Activated CD4-positive, alpha-beta T cell treated with anti-CD3 and anti-CD28 coated beads for 36 hours (primary cell): ENCODE measurements at places on chromosomes 12 and 14. TPM values are rescaled to one million over a fixed set of nuclear protein-coding genes. Genes with fewer than 3 reads are reported as not detected.
A peak's percentile ranks its signal among the peaks of the same experiment; 100 is the strongest.

Gene AMIGO2
- 15.1 TPM for total RNA-seq

Gene PKP2
- 0.30 TPM for total RNA-seq

Gene JAG2
- total RNA-seq: 3.6 TPM

Gene C3AR1
- 0.33 TPM for total RNA-seq

Gene BATF
- total RNA-seq: 165 TPM

DNA sequence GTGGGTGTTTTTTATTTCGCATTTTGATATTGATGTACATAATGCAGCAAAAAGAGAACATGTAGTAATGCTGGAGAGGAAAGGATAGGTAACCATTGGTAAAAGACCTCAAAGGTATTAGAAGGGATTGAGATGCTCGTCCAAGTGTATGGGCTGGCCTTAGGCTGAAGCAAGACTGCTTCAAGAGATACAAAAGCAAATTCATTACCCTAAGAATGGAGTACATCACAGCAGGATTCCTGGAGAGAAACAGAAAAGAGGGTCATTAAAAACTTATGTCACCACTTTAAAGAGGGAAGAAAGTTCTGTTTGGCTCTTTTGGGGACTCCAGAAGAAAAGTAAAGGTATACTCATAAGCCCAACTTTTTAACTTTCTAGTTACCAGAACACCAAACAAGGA is 420.5 kb downstream of the ZFP36L1 start:
- no peak overlapping the region for H3K27ac ChIP-seq
- H3K4me1 ChIP-seq: peaks cover 62% of the 10 kb centered on the region
- no peaks in the 10 kb centered on the region for H3K27me3 ChIP-seq
- DNase-seq: no peak

DNA sequence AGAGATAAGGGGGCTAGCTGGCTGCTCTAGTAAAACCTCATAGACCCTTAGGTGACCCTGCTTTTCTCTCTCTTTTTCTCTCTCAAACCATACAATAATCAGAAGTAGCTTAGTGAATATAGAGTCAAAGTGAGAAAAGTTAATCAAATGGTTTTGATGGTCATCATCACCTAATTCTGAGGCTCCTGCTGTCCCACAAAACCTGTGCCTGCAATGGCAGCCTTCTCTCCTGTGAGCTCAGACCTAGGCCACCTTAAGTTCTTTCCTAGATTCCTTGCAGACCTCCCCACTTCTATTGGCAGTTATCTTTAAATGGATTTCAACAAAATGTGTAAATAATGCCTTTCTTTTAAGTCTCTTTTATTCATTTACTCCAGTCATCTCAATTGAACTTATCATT is 1.5 kb upstream of the RPAP3 start:
- peak overlapping the region; percentile 76 for H3K27ac ChIP-seq
- peaks cover 14% of the 10 kb centered on the region for H3K36me3 ChIP-seq
- H3K4me1 ChIP-seq: peaks cover 43% of the 10 kb centered on the region

- H3K36me3 ChIP-seq: peaks cover 4% of the 10 kb centered on the region
- H3K27ac ChIP-seq: peak overlapping the region; percentile 93
- peak; percentile 10 for DNase-seq
- no peaks in the 10 kb centered on the region for H3K27me3 ChIP-seq
- H3K4me1 ChIP-seq: peaks cover 31% of the 10 kb centered on the region
- peak overlapping the region; percentile 81 for H3K4me3 ChIP-seq
Observed at GRCh38 chr12:53501615-53502181, 615 bp downstream of the TARBP2 start.

- H3K27me3 ChIP-seq: peaks cover 6% of the 10 kb centered on the region
- DNase-seq: no peak
- H3K4me1 ChIP-seq: no peaks in the 10 kb centered on the region
- no peak overlapping the region for H3K4me3 ChIP-seq
- H3K36me3 ChIP-seq: no peaks in the 10 kb centered on the region
Observed at GRCh38 chr12:63922474-63922873, 78.0 kb downstream of the SRGAP1 start.

GRCh38 chr12:132266370-132266769 is 63.0 kb downstream of the GALNT9 start:
- H3K36me3 ChIP-seq: no peaks in the 10 kb centered on the region
- H3K27ac ChIP-seq: no peak overlapping the region
- H3K27me3 ChIP-seq: no peaks in the 10 kb centered on the region
- no peak overlapping the region for H3K4me3 ChIP-seq
- no peaks in the 10 kb centered on the region for H3K4me1 ChIP-seq
- no peak for DNase-seq

DNA sequence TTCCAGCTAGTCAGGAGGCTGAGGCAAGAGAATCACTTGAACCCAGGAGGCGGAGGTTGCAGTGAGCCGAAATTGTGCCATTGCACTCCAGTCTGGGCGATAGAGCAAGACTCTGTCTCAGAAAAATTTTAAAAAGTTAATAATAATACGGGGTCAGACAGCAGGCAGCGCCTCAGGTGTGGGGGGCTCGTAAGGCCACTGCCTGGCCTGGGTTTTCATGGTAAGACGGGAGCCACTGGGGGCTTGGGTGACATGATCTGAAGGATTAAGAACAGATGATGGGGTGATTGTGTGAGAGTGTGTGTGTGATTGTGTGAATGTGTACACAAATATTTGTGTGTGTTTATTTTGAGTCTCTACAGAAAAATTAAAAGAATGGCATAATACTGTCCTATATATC is 23.6 kb downstream of the BCL7A start:
- no peaks in the 10 kb centered on the region for H3K27me3 ChIP-seq
- H3K4me1 ChIP-seq: no peaks in the 10 kb centered on the region
- no peaks in the 10 kb centered on the region for H3K36me3 ChIP-seq
- H3K4me3 ChIP-seq: no peak overlapping the region
- no peak for DNase-seq

- H3K27ac ChIP-seq: no peak overlapping the region
- no peaks in the 10 kb centered on the region for H3K36me3 ChIP-seq
- no peak overlapping the region for H3K4me3 ChIP-seq
- H3K27me3 ChIP-seq: peaks cover 3% of the 10 kb centered on the region
- no peaks in the 10 kb centered on the region for H3K4me1 ChIP-seq
Observed at GRCh38 chr12:74412606-74413230, 124.9 kb upstream of the ATXN7L3B start.

- H3K4me3 ChIP-seq: no peak overlapping the region
- no peaks in the 10 kb centered on the region for H3K27me3 ChIP-seq
- H3K27ac ChIP-seq: no peak overlapping the region
- no peaks in the 10 kb centered on the region for H3K36me3 ChIP-seq
- H3K4me1 ChIP-seq: peaks cover 15% of the 10 kb centered on the region
Observed at GRCh38 chr14:68623826-68624225, 169.0 kb downstream of the ZFP36L1 start.

DNA sequence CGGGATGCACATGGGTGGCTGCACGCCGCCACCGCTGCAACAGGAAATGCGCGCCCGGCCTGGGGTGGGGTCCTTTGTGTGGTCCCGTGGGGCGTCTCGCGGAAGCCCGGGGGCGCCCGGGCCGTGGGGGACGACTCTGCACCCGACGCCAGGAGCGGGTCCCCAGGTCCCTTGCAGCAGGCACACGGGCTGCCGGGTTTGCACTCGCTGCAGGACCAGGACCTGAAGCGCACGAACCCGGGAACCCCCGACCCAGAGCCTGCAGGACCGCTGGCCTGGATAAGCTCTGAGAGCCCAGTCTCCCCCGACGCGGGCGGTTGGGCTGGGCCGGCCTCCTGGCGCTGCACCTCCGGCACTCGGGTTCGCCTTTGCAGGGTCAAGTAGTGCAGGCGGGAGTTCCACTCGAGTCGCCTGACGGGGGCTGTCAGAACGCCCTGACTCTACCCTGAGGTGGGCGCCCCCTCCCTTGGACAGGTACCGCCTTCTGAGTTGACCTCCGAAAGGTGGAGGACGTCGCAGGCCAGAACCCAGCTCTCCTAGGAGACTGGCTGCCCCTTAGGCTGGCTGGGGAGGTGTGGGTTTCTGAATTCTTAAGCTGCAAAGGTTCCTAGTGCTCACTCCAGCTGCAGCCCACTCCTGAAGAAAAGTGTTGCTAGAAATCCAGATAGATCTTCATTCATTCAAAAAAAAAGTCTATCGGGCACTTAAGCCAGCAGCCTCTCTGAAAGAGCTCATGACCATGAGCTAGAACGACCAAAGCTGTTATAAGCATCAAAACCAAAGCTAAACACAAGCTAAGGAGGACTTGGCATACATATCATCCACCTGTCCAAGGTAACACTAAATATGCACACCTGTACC is 68.0 kb downstream of the RNF34 start:
- peaks cover 15% of the 10 kb centered on the region for H3K36me3 ChIP-seq
- H3K27me3 ChIP-seq: no peaks in the 10 kb centered on the region
- no peak for DNase-seq
- peaks cover 20% of the 10 kb centered on the region for H3K4me1 ChIP-seq
- H3K27ac ChIP-seq: no peak overlapping the region
- H3K4me3 ChIP-seq: peak overlapping the region; percentile 52
